Hepatocyte (in vitro differentiated cells): ENCODE measurements at places on chromosomes 6 and 20. TPM values are rescaled to one million over a fixed set of nuclear protein-coding genes. Genes with fewer than 3 reads are reported as not detected.

Gene TFAP2D
- polyA plus RNA-seq, result not detected in 2 replicates

Gene TPBG
- polyA plus RNA-seq, result 30.3 and 36.6 TPM in 2 replicates

- peak; percentile 60 for DNase-seq
Measured at GRCh38 chr6:151290877-151291721, 51.3 kb downstream of the AKAP12 start.

DNA sequence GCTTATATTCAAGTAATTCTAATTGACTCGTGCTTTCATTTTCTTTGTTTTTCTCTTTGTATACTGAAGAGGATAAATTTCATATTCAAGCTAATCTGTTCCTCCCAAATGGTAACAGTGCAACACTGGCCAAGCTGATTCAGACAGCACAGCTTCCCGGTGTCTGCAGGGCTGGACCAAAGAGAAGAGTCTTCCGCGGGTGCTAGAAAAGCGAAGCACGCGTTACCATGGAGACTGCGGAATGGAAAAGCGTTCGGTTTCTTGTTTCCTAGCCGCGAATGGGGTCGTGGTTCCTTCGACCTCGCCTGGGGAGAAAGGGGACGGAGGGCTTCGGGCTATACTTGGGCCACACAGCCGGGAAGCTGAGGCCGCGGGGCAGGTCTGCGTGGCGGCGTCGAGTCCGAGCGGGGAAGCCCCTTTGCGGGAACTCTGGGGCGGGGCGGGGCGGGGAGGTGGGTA lies 6.2 kb upstream of the ZNF311 start:
- peak; percentile 68 for DNase-seq

GRCh38 chr6:26006086-26006939 lies 43.7 kb downstream of the TRIM38 start:
- no peak for DNase-seq

DNA sequence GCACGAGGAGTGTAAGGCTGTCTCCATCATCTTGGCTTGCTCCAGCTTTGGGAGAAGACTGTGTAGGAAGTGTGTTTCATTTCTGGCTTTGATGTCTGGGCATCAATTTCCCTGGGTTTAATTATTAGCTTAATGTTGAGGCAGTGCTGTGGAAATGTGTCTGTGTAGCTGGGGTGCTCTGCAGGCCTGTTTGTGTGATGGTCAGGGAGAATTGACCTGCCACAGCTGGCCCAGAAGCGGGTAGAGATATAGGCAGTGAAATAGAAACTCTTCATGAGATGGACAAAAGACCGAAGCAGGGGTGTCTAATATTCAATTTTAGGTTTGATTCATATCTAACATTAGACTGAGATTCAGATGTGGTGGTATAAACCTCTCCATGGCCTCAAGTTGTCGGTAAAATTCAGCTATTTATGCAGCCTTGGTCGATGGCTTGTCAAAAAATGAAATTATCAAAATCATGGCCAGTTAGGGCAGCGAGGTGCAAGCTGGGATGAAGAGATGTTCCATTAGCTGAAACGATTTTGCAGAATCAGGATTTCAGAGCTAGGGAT lies 95.3 kb upstream of the SNX9 start:
- no peak for DNase-seq
